Urinary bladder (tissue), 4 donors: ENCODE measurements at places on chromosomes 2 and 18. TPM values are rescaled to one million over a fixed set of nuclear protein-coding genes. Genes with fewer than 3 reads are reported as not detected.
A peak's percentile ranks its signal among the peaks of the same experiment; 100 is the strongest.

DNA sequence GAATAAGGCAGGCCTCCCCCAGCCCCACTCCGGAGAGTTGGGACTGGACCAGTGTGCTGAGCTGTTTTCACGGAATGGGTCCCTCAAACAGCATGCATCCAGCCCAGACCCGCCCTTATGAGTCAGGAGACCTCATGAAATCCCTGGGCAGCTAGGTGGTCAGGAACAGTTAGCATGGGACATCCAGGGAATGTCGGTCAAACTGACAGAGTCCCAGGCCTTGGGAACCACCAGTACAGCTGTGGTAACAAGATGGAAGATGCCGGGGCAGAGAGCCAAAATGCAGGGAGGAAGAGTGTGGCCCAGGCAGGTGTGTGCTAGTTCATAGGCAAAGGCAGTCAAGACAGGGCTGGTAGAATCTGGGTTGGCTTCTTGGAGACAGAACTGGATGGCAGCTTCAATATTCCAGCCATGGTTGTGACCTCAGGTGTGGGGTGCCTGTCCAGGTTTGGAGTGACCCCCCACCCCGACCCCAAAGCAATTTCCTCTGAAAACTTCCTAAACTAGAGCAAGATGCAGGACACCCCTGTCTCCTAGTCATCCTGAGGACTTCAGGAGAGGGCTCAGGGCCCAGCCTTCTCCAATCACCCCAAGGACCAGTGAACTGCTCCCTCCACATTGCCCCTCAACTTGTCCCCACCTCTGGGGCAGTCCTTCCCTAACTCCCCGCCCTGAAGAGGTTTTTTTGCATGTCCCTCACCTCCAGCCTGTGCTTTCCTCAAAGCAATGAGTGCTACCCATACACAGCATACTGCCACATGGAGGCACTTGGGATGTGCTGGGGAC is 46.5 kb downstream of the KCNIP3 start:
- no peak for DNase-seq

GRCh38 chr2:17830053-17831034 is 14.1 kb downstream of the MSGN1 start:
- DNase-seq: peak; percentile 45

- DNase-seq: no peak
Measured at GRCh38 chr2:60554646-60555065, 1.2 kb upstream of the BCL11A start.

DNA sequence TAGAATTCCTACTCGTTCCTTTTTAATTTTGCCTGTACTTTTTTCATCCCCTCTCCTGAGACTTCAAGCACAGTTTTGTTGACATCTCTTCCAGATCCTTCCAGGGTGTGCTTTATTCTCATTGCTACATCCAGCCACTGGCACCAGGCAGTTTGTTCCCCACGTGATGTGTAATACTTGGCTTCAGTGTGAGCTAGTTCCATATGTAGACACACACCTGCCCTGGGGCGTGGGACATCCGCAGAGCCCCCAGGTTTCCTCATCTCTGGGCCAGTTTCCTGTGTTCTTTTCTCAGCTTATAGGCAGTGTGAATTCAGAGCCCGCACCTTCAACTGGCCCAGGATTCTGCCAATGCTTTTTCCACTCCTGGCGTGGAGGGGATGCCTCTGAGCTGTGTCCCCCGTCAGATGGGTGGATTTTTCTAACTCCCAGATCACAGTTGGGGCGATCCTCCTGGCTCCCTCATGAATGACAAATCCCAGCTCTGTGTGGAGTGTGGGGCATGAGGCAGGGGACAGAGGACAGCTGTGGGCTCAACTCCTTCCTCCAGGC is 46.6 kb downstream of the DIPK1C start:
- DNase-seq: no peak

Gene COL3A1
- total RNA-seq: 20,765 TPM

- no peak for DNase-seq
Measured at GRCh38 chr2:65227020-65227455, 593 bp upstream of the ACTR2 start.

Gene CHST9
- 7.0 TPM for total RNA-seq

Gene ATP6V1B1
- total RNA-seq: 0.63 TPM

Gene ATIC
- 28.9 TPM for total RNA-seq

Gene DSG4
- total RNA-seq: 0.26 TPM

GRCh38 chr2:3443506-3444084 is 64.1 kb downstream of the TRAPPC12 start:
- DNase-seq: no peak

GRCh38 chr2:181393472-181393871 is 63.7 kb upstream of the ITGA4 start:
- no peak for DNase-seq

Gene GPBAR1
- total RNA-seq: 1.6 TPM

Gene OSGEPL1
- 20.4 TPM for total RNA-seq

DNA sequence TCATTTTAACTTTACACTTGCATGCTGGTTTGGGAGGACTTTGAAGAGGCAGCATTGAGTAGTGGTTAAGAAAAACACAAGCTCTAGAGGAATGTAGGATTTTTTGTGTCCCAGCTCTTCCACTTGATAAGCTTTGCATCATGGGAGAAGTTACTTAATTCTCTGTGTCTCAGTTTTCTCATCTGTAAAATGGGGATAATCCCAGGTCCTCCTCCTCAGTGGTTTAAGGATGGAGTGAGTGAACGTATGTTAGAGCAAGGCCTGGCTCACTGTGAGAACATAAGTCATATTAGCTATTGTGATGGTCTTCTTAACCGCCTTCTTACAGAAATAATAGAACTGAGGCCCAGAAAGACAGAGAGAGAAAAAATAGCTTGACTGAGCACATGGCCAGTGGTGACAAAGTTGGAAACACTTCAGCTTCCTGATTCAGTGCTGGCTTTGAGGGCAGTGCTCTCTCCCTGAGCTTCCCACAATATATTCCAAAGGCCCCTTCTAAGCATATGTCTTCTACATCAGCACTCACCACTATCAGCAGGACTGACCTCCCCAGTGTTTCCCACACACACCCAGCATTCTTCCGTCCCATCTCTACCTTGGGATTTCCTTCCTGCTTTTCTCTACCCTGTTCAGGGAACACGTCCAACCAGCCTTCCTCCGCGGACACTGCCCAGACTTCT is 214.9 kb upstream of the TNP1 start:
- no peak for DNase-seq

DNA sequence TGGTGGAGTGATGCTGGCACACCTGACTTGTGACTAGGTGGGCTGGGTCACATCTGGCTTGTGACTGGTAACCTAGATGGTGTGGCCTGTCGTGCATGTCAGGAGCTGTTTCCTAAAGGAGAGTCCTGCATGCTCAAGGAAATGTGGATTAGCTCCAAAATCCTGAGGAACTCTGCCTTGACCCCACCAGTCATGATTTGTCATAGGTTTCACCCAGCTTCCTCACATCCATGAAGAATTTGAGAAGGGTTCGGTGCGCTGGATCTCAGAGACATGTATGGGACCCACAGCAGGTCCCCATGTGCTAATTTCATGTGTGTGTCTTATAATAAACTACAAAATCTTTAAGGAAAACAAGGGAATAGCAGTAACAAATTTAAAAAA is 107.2 kb downstream of the COL6A3 start:
- no peak for DNase-seq

DNA sequence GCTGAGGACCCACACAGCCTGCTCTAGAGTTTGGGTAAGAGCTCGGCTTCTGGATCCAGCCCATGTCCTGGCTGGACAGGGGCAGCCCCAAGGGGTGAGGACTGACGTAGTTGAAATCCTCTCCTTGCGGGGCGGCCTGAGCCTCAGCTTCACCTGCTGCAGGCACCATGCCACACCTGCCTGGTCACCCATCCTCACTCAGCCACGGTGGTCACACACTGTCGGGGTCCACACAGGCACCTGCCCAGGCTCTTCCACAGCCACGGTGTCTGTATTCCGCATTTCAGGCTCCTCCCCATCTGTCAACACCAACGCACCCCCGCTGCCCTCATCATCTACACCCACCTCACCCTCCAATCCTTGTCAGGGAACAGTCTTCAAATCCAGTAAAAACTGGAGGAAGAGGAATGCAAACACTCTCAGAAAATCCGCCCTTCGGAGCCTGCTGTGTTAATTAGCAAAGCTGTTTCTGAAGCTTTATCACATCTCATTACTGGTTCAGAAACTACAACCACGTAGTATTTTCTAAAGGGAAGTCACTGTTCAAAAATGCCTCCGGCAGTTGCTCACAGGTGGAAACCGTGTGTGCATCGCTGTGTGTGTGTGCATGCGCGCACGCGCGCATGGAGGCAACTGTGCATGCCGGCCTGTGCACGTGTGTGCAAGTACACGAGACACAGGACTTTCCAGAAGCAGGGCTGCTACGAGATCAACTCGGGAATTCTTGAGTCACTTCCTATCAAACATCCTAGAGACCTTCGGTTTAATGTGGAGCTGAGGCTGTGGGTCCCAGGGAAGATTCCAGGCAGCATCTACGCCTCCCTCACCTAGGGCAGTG is 38.2 kb downstream of the SLC66A2 start:
- DNase-seq: no peak

GRCh38 chr2:110979471-110980338 is 141.0 kb upstream of the BCL2L11 start:
- DNase-seq: no peak

GRCh38 chr2:47516360-47517104 is 113.6 kb downstream of the MSH2 start:
- DNase-seq: no peak

DNA sequence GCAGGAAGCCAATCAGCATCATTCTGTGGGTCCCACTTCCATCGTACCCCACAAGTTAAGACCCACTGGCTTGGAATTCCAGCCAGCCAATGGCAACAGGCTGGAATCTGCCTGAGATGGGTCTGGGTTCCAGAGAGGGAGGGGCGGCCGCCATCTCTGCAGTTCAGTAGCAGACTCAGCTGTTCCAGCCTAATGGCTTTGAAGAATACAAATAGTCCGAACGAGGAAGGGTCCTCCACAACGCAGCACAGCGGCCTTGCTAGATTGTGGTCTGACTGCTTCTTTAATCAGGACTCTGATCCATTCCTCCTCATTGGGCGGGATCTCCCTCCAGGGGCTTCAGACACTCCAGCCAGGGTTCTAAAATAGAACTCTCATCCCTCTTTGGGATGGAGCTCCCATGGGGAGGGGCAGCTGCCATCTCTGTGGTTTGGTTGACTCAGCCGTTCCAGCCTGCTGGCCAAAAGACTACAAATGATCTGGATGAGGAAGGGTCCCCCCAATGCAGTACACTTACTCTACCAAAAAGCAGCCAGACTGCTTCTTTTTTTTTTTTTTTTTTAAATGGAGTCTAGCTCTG is 42.7 kb upstream of the PAIP2B start:
- no peak for DNase-seq

GRCh38 chr18:69261406-69261805 is 139.3 kb upstream of the DOK6 start:
- no peak for DNase-seq

- no peak for DNase-seq
Measured at GRCh38 chr2:53252115-53252514, 515.5 kb upstream of the CHAC2 start.

DNA sequence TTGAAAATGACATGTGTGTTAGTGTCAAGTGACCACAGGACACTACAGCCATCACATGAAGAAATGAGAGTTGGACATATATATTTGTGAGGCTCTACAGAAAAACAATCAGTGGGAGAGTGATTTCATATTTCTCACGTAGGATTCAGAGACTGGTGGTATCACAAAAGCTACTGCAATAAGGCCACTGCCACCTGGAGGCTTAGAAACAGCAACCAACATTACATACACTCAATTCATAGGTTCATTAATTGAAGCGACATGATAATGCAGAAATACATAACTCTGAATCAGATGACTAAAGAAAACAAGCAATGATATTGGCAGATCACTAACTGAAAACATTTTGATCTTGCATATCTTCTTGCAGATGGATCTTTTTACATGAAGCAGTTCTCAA is 248.1 kb upstream of the KLHL14 start:
- DNase-seq: no peak

GRCh38 chr2:88195246-88195645 is 25.1 kb downstream of the THNSL2 start:
- DNase-seq: no peak

DNA sequence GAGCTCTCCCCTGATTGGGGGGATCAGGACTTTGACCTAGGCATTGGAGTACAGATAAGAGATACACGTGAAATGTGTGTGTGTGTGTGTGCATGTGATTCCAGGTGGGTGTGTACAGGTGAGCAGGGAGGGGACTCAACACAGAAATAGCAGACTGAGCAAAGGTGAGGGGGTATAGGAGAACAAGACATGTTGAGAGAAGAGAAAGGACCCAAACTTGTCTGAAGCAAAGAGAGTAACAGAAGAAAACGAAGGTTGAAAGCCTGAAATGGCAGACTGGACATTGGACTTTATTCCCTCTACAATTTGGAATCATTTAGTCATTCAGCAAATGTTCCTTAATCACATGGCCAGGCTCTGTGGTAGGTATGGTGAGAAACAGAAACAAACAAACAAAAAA is 23.3 kb downstream of the MRO start:
- no peak for DNase-seq

DNA sequence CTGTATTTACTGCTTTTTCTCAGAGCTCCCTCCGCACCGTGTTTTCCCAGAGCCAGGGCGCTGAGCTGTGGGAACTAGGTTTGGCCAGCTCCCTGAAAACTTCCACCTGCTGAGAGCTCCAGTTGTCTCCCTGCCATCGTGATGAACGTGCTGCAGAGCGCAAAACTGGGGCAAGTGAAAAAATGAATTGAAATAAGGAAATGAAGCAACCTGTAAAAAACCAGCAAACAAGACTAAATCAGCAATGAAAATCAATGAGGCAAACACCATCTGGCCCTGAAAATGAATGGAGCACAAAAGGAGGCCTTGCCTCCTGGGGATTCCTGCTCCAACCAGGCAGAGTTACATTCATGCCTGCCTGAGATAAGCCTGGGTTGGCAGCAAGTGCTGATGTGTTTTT is 129.9 kb downstream of the MARCHF4 start:
- peak; percentile 1 for DNase-seq

Gene POTEI
- 0.05 TPM for total RNA-seq

Gene ITM2C
- 174 TPM for total RNA-seq

- no peak for DNase-seq
Measured at GRCh38 chr2:234548695-234549420, 52.0 kb upstream of the ARL4C start.

GRCh38 chr2:23700627-23701026 is 226.3 kb downstream of the ATAD2B start:
- DNase-seq: no peak

GRCh38 chr18:34809451-34810072 is 99.5 kb downstream of the DTNA start:
- DNase-seq: no peak

DNA sequence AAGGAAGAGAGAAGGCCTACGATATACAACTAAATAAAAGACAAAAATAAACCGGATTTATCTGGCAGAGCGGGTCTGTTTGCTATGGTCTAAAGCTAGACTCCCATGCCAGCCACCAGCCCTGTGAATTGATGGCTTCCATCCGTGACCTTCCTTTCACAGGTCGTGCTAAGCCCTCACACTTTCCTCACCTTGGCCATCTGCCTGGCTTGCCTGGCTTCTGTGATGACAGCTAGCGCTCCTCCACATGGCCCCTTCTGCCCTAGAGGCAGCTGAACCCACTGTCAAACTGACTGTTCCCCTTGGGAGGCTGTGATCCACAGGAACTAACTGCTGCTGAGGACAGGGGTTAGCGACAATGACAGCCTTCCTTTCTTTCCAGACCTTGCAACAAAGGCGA is 32.5 kb downstream of the GAREM1 start:
- no peak for DNase-seq

- no peak for DNase-seq
Measured at GRCh38 chr18:3852321-3852720, 402.3 kb downstream of the TGIF1 start.
